ENCODE measurements at places on chromosomes 12 and 14.

DNA sequence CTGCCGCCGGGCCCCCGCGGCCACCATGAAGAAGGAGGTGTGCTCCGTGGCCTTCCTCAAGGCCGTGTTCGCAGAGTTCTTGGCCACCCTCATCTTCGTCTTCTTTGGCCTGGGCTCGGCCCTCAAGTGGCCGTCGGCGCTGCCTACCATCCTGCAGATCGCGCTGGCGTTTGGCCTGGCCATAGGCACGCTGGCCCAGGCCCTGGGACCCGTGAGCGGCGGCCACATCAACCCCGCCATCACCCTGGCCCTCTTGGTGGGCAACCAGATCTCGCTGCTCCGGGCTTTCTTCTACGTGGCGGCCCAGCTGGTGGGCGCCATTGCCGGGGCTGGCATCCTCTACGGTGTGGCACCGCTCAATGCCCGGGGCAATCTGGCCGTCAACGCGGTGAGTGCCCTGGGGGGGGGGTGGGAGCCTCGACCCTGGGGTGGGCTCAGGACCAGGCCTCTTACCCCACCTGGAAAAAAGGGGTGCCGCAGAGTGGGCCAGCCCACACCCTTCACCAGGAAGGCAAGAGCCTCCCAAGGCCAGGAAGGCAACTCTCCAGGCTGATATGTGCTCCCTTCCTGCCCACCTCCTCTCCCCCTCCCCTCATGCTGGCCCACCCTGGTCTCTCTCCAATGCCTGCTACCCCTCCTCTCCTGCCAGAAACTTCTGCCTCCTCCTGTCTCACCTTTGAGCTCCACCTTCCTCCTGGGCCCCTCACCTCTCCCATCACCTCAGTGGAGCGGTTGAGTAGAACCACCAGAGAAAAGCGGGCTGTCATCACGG, 507 bp downstream of the AQP5 start:
- no peak for DNase-seq

GRCh38 chr12:81962126-81962856, 203.1 kb upstream of the PPFIA2 start:
- DNase-seq, result no peak

GRCh38 chr12:91009319-91009950, 4.7 kb upstream of the EPYC start:
- no peak for DNase-seq

DNA sequence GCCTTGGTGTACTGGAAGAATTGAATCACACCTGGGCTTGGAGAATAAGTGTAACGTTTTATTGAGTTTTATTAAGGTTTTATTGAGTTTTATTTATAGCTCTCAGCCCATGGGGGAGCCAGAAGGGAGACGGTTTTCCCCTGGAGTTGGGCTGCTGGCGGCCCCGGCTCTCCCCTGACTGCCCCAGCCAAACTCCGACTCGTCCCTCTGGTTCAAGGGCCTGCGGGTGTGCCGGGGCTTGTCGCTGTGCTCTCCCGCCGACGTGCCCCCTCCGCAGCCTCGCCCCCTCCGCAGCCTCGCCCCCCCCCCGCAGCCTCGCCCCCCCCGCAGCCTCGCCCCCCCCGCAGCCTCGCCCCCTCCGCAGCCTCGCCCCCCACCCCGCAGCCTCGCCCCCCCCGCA, 326.1 kb upstream of the RTL1 start:
- DNase-seq, result no peak

DNA sequence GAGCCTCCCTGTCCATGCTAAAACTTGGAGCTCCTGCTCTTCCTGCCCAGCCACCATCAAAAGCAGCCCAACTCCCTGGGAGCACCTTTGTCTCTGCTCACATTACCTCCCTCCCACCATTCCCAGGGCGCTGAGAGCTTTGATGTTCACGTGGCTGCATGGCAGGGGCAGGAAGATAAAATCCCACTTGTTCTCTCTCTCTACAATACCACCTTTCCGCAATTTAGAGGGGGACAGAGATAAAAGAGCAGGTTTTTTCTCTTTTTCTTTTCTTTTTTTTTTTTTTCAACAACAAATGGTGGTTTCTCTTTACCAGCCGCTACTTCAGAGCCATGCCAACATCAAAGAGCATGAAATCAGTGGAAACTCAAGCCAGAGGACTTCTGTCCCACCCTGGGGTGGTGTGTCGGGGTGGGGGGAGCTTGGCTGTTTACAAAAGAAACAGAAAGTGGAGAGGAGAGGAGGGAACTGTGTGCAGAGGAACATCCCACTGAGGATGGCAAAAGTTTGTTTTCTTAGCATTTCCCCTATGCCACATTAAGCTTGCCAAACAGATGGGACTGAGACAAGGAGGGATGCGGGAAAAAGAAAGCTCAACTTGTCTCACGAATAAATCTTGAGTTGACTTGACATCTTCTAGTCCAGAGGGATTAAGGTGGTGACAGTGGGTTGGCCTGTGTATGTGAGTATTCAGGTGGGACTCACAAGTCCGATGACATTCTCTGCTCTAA, 103.7 kb upstream of the NUDT4 start:
- DNase-seq, result no peak

- DNase-seq, result peak; percentile 36
Measured at GRCh38 chr12:5171701-5172100, 128.0 kb downstream of the KCNA5 start.

DNA sequence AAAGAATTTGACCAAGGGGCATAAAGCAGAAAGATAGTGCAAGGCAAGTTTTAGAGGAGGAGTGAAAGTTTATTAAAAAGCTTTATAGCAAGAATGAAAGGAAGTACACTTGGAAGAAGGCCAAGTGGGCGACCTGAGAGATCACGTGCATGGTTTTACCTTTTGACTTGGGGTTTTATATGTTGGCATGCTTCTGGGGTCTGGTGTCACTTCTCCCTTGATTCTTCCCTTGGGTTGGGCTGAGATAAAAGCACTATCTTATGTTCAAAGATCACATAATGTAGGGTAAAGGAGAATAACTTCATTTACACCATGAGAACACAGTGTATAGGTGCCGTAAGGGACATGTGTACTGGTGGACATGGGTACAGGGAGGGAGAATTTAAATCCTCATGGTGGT, 17.7 kb upstream of the TMEM30B start:
- no peak for DNase-seq

DNA sequence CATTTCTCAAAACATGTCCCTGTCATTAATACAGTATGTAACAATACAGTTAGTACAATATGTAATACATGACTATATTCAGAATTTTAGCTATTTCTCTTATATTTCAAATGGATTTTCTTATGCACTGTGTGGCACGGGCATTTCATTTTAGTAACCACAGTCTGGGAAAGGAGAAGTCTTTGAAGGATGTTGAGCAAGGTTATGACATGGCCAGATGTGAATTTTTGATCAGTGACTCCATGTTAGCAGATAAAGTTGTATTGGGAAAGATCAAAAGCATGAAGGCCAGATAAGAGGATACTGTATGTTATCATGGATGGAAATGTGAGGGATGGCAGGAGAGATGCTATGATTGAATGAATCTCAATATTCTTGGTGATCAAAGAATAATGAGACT, 285.2 kb downstream of the NAV3 start:
- DNase-seq, result no peak

Data from head of caudate nucleus (tissue), 42 donors.